ENCODE measurements at places on chromosomes 1 and 21.

GRCh38 chr1:33641104-33641830 lies 168.8 kb downstream of the ZSCAN20 start:
- DNase-seq = no peak

GRCh38 chr1:188065917-188066316 lies 1237.2 kb downstream of the PLA2G4A start:
- no peak for DNase-seq

DNA sequence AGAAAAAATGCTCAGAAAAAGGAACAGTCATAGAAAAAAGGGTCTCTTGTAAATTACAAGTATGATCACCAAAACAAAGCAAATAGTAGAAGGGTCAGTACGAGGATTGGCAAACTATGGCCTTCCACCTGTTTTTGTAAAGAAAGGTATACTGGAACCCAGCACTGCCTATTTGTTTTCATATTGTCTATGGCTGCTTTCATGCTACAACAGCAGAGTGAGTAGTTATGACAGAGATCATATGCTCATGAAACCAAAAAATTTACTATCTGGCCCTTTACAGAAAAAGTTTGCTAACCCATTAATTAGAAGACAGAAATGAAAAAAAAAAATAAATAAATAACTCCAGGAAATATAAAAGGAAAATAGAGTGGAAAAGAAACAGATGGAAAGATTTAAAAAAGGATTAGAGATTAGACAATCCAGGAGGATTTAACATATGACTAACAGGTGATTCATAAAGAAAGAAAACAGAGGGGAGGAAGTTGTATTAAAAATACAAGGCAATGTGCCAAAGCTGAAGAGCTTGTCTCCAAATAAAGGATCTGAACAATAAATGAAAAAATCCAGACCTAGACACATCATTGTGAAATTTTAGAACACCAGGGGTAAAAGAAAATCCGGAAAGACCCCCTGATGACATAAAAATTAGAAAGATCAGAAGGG lies 108.5 kb upstream of the SERTAD4 start:
- DNase-seq = peak; percentile 13

DNA sequence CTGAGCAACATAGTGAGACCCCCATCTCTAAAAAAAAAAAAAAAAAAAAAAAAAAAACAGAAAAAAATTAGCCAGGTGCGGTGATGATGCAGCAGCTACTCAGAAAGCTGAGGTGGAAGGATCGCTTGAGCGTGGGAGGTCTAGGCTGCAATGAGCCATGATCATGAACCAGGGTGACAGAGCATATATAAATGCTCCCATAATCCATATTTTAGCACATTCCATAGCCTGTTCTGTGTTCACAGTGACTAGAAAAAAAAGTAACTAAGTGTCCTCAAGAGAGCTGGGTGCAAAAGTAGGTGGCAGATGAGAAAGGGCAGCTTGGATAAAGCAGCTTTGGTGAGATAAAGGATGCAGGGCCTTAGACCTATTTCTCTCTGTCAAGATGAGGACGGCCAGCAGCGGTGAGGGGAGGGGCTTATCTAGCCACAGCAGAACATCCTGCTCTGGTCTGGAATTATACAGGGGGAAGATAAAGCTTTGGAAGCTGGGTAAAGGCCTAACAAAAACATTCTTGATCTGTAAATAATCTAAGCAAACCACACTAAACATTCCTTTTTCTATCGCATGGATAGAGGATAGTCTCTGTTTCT lies 205.3 kb downstream of the DAB1 start:
- no peak for DNase-seq

DNA sequence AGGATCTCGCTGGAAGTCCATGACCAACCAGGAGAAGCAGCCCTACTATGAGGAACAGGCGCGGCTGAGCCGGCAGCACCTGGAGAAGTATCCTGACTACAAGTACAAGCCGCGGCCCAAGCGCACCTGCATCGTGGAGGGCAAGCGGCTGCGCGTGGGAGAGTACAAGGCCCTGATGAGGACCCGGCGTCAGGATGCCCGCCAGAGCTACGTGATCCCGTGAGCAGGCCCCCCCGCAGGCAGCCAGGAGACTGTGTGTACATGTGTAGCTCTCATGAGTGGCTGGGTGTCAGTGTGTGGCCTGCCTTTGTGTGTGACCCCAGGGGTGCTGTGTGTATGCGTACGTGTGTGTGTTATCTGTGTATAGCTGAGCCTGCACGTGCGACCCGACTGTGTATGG lies 27.2 kb downstream of the ETNK2 start:
- no peak for DNase-seq

DNA sequence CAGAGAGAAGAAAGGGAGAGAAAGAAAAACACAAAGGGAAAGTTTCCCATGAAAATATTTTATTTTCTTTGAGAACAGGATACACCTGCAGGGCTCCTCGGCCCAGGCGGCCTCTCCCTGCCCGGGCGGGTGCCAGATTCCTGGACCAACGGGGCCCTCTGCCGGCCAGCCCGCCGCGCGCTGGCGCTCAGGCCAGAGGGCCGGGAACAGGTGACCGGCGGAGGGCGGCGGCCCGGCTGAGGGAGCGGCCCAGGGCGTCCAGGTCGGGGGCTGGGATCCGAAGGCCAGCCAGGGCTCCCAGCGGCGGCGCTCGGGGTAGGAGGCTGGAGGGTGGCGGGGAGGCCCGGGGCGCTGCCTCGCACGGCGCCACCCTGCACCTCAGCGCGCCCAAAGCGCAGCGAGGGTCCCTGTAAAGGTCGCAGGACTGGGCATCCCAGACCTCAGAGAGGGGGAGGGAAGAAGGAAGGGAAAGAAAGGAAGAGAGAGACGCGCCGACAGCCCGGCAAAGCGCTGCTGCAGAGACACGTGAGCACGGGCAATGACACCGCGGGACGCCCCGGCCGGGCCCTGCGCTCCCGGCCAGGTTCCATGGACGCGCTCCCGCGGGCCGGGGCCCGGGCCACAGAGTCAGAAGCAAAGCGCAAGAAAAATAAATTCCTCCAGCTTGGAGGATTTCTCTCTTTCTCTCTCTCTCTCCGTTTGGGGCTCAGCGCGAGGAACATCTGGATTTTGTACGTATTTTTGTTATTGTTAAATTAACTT lies 927 bp downstream of the WNT9A start:
- DNase-seq = peak; percentile 98

DNA sequence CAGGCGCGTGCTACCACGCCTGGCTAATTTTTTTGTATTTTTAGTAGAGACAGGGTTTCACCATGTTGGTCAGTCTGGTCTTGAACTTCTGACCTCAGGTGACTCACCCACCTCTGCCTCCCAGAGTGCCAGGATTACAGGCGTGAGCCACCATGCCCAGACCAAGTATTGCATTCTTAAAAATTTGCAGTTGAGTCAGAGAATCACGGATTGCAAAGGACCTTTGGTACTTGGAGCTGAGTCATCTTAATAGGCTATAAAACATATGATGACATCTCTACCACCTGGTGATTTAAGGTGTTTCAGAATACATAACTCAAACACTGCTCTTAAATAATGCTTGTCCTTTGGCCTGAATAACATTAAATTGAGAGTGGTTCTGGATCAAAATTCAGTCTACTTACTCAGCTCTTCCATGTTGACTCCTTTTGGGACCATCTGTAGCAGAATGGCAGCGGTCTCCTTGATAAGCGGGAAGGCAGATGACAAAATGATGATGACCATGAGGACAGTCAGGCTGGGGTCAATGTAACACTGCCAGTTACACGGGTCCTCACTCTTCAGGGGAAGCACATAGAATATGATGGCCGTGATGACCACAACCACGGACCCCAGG lies 10.4 kb downstream of the SLC30A10 start:
- no peak for DNase-seq
